Brain (organoid and tissue), 16 donors: ENCODE measurements at places on chromosomes 3 and 15. TPM values are rescaled to one million over a fixed set of nuclear protein-coding genes. Genes with fewer than 3 reads are reported as not detected.

- no peak for DNase-seq
These were observed 1.1 kb downstream of the LTK start for GRCh38 chr15:41512512-41512939.

GRCh38 chr3:43674345-43675085 is 16.2 kb upstream of the ABHD5 start:
- peak; percentile 57 for DNase-seq

DNA sequence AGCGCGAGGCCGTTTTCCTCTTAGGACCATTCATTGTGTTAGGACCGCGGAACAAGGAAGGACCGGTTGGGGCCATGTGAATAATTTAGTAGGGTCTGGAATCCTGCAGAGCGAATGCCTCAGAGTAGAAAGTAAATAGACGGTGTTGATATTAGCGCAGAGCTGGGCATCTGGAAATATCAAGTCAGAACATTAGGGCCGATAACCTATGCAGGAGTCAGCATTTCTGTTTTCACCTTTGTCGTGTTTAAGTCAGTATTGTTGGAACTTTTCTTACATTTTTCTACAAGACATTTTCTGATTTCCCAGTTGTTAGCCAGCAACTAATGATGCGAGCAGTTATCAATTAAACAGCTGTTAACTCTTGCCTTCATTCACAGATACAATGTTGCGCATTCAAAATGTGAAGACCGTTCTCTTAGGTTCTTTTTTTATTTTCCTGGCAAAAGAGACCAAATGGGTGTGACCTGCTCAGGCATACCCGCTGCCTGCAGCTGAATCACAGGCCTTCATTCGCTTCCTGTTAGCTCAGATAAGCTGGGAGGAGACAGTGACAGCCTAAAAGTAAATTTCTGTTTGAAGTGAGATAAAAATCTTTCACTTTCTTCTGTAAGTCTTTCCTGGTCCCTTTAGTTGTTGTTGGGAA is 966 bp upstream of the PKM start:
- DNase-seq, result peak; percentile 14

GRCh38 chr3:59161048-59161447 is 111.2 kb upstream of the CFAP20DC start:
- peak; percentile 8 for DNase-seq

GRCh38 chr15:101183226-101183930 is 68.5 kb downstream of the CHSY1 start:
- no peak for DNase-seq

DNA sequence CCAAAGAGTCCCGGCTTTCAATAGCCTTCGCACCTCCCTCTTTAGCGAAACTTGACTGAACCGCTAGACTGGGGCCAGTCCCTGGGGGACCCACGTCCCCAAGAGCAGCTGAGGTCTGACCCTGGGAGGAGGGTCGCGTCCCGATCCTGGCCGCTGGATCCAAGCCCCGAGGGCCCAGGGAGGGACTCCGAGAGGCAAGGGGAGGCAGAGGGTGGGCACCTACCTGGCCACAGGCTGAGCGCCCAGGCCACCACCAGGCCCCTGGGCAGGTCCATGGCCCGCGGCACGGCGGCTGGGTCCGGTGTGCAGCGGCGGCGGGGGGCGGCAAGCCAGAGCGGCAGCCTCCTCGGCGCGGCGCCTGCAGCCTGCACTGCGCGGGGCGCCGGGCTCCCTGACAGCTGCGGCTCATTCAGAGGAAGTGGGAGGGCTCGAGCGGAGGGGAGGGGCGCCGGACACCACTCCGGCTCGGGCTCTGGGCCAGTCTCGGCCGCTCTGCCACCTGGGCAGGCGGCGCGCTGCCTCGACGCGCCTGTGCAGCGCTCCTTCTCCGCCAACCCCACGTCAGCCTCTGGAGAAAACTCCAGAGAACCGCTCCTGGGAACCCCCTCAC is at the start of gene ITGA11:
Gene ITGA11, minus strand, starts transcription at position 372 of the 610 bp plus-strand sequence. Its CDS starts 97 bp downstream, at position 275.
- peak; percentile 58 for DNase-seq

C3orf22 gene
- polyA plus RNA-seq, result not detected

RNU6-1 gene
- polyA plus RNA-seq, result not detected

WDR72 gene
- polyA plus RNA-seq, result not detected
